ENCODE measurements at places on chromosomes 13 and 19.

DNA sequence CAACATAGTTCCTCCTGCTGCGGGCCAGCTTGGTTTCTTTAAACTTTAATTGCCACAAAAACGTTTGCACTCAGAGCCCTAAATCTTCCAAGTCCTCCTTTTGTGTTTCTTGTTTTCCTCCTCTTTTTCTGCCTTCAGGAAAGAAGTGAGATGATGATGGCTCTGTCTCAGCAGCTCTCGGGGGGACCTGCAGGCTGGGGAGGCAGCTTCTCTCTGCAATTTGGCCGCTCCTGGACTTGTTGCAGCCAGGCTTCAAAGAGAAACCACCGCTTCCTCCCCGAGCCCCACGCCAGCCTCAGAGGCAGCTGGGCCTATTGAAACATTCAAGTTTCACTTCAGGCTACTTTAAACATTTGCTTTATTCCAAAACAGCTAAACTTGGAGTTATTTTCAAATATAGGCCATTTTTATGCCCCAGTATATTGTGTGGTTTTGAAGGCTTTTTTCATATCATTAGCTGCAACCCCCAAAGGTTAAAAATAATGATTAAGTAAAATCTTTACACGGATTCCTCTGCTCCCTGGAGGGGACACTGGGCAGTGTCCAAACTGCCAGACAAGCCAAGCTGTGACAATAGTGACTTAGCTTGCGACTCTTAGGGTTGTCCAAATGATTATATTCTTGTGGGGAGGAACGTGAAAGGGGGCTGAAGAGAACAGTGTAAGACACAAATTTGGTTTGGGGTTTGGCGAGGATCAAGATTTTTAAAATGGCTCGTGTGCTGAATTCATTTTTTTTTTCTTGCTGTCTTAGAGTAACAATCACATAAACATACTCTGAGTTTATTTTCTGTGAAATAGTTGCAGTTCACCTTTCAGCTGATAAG, 330.8 kb downstream of the DLEU7 start:
- DNase-seq = peak; percentile 14

DNA sequence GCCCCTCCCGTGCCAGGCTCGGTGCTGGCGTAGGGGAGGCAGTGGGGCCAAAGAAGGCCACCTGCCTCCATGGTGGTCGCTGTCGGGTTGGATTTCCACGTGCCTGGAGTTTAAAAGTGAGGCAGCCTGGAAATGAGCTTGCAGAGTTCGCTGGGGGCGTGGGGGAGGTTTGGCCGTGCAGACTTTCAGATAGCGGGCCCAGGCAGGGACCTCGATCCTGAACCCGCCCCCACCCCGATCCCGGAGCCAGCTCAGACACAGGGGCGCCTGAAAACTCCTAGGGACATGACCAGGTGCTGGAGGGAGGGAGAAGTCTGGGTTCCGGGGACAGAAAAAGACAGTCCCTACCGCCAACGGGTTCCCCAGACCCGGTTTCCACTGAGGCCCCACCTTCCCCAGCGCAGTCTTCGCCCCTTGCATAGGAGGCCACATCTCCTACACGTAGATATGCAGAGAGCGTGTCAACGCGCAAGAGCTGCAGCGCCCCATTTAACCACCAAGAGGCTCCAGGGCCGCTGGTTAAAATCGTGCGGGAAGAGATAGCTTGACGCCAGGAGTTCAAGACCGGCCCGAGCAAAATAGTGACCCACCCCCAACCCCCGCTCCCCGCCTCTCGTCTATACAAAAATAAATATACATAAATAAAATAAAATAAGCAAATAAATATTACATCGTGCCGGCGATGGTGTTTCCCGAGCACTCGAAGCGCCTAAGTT, 8.5 kb downstream of the CCDC8 start:
- DNase-seq = no peak

DNA sequence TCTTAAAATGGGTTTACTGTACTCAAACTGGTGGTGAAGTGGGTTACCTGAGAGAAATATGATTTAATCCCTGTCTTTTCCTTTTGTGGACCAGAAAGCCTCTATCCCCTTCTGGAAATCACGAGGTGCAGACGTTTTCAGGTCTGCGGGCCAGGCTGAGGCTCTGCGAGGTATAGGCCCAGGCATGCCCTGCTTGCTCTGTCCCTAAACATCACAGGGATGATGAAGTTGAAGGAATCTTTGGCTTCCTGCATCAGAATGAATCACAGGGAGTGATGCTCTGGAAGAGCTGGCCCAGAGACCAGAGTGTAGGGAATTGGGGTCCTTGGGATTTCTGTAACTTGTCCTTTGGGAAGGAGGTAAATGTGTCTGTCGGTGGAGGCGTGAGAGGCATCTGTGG, 18.4 kb upstream of the CHST8 start:
- DNase-seq = no peak

- DNase-seq = no peak
Observed at GRCh38 chr13:94431987-94432386, 47.5 kb downstream of the DCT start.

DNA sequence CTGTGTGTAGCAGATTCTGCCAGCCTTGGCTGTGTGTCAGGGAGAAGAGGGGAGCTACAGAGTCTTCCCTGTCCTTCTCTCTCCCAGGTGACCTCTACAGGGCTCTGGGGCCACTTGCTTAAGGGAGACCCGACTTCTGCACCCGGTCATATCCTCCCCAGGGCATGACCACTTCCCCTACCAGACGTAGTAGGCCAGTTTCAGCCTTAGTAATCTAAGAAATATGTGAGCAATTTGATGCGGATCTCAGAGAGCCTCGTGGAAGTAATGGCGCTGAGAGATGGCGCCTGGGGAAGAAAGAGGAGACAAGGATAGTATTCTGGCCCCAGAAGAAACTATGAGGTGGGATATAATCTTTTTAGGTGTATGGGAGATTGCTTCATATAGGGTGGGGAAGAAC, 41.9 kb downstream of the NFIX start:
- DNase-seq = no peak

DNA sequence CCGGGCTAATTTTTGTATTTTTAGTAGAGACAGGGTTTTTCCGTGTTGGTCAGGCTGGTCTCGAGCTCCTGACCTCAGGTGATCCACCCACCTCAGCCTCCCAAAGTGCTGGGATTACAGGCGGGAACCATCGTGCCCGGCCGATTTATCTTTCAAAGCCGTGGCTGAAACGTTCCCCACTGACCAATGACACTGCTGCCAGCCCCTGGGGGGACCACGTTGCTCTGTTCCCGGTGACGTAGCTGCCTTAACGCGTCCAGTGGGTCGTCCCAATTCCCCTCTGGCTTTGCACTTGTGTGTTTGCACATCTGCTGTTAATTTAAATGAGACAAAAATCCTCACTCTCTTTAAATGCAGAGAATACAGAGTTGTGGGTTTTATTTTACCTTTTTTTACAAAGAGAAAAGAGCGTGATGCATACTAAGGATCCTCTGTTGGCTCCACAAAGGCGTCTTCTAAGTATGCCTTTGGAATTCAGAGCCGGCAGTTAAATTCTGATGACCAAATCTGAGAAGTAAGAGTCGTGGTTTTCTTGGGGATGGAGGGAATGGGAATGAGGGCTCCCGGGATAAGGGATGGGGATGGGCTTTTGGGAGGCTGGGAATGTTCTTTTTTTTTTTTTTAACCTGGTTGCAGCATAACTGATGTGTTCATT, 18.6 kb upstream of the LMTK3 start:
- DNase-seq = no peak

DNA sequence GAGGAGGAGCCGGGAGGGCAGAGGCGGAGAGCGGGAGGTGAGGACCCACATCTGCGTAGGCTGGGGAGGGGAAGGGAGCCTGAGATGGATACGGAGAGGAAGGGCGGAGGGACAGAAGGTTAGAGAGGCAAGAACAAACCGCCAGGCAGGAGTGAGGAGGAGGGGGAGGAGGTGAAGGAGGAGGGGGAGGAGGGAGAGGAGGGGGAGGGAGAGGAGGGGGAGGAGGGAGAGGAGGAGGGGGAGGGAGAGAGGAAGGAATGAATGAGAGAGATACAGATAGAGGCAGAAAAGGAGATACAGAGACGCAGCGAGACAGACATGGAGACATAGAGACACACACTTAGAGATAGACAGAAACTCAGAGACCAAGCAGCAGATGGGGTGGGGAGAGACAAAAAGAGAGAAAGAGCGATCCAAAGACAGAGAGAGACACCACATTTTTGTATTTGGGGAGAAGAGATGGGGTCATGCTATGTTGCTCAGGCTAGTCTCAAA, 782 bp upstream of the CA11 start:
- no peak for DNase-seq

GRCh38 chr19:8585894-8586750, 8.9 kb upstream of the MYO1F start:
- DNase-seq = no peak

GRCh38 chr13:59547950-59548349, 615.8 kb downstream of the DIAPH3 start:
- no peak for DNase-seq

GRCh38 chr19:47215581-47215980, 15.4 kb downstream of the BBC3 start:
- no peak for DNase-seq

DNA sequence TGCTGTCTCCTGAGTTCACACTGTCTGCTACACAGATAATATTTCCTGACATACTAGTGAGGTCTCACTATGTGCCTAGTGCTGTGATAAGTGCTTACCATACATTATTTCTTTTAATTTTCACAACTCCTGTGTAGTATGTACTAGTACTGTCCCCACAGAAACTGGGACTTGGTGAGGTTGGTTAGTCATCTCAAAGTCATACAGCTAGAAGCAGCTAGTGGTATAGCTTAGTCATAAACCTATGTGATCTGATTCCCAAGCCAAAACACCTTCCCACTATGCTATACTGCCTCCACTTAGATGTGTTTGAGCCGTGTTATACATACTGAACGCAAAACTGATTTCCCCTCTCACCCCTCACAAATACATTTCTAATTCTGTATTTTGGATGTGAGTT, 10.5 kb downstream of the MTMR6 start:
- no peak for DNase-seq

DNA sequence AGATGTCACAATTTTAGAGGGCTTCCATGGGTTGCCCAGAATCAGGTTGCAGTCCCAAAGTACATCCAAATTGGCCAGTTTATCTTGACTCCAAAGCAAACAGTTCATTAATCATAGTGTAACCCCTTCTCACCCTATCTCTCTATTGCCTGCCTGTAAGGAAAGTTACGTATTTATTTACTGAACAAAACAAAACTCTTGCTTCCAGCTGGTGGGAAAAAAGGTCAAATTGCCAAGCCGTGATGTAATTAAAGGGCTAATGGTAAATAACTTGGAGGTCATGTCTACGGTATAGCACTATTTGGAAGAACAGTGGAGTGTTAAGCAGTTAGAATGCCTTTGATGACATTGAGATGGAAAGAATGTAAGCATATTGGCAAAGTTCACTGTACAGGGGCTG, 214.0 kb downstream of the DLEU7 start:
- no peak for DNase-seq

DNA sequence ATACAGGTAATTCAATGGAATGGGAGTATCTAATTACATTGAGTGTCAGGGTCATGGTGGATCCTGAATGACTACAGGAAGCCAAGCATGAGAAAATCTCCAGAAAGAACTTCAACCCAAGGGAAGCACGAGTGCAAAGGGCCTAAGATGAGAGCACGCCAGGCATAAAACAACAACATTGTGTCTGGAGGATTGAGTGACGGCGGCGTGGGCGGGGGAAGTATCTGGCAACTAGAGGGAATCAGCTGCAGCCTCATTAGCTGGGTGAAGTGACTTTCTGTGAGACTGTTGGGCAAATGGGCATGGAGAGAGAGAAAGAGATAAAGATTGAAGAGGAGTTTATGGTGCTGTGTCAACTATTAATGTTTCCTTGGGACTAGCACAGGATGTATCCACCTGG, 194.3 kb downstream of the GPC6 start:
- no peak for DNase-seq

DNA sequence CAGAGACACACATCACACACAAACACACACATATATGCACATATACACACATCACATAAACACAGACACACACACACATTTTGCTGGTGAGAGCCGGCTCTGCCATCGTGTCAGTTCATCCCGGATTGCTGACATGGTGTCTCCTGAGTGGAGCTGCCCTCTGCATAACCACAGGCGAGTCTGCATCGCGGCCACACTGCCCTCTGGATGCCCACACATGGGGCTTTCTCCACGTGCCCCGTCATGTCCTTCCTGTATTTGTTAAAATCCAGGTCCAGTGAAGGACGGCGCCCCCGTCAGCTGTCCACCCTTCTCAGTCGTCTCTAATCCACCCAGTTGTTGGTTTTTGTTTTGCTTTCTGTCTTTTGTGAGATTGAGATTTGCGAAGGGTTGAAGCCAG, 52.6 kb upstream of the F7 start:
- no peak for DNase-seq

DNA sequence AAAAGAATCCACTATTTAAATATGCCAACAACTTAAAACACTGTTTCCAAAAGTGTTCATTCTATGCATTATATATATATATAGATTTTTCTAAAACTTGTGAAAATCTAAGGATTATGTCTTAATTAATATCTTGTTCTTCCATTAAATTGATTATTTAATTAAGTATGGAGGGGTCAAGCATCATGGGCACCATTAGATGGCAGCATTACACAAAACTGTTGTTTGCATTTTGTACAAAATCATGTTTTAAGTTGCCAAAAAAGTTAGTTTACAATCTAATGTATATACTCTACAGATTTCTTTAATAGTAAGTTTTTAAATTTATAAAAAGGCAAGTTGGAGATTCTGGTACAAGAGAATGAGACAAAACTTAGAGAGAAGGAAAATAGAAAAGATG, 213.2 kb upstream of the EDNRB start:
- DNase-seq = no peak

GRCh38 chr19:10762656-10763055, 44.8 kb downstream of the DNM2 start:
- no peak for DNase-seq

DNA sequence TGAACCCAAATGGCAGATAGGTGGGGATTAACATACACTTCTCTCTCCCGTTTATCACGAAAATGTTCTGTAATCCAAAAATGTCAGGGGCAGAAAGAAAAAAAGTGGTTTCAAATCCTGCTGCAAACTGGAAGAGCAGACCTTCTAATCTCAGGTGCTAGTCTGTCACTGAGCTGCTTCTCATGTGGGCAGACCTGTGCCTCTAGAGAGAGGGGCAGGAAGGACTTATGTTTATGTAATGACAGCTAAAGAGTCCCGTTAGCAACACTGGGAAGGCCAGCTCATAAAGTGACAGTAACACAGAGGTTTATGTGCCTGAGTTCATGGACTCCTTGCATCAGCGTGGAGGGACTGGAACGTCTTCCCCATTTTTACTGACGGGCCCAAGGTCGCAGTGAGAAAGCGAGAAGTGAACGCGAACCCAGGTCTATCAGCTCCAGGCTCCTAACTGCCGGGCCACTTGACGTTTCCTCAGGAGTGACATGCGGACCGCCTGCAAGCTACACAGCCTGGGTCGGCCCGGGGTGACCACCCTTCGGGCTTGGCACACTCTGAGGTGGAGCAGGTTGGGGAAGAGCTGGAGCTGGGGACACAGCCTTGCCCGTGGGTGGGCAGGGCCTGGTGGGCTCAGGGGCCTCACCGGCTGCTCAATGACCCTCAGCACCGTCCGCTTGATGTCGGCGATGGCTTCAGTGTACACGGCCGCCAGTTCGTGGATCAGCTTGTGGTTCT, 9.6 kb upstream of the RSPH6A start:
- DNase-seq = no peak

Data from activated gamma-delta T cell (primary cell).